ENCODE measurements at places on chromosomes 2 and 18. TPM values are rescaled to one million over a fixed set of nuclear protein-coding genes. Genes with fewer than 3 reads are reported as not detected.
A peak's percentile ranks its signal among the peaks of the same experiment; 100 is the strongest.

- DNase-seq = peak; percentile 31
These were observed 94.9 kb downstream of the PXDN start for GRCh38 chr2:1649103-1650084.

DNA sequence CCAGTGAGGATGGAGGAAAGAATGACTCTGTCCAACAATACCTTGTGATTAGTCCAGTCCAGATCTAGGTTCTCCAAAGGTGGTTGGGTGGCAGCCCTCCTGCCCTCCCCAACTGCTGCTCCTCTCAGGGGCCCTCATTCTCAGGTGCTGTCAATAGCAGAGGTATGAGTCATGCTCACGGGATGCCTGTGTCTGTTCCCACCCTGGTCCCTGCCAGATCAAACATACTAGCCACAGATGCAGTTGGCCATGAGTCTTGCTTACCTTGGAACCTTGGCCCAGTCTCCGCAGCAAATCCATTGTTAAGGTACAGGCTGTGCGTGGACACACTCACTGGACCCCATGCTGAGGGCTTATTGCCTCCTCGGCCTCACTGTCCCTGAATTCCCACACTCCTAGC is 24.9 kb upstream of the RPIA start:
- DNase-seq = no peak

The KCNE4 gene
- 3.9 TPM for polyA plus RNA-seq

DNA sequence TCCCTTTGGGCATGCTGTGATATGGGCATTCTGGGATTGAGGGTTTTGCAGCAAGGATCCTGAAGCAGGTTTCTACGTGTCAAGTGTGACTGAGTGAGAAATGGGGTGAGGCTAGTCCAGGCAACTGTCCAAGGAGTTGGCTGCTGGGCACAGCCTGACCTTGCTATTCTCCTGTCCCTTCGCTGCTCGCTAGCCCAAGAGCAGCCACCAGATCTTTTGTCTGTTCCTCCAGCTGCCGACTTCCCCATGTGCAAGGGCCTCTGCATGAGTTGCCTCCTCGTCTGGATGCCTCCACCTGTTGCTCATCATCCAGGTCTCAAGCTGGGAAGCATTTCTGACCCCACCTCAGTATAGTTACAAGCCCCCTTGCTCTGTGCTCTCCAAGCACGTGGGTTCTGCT is 71.1 kb downstream of the DYSF start:
- no peak for DNase-seq

Measured in left lung (tissue), 14 donors.